Activated T-cell treated with anti-CD3 and anti-CD28 coated beads, Interleukin-2, amount 50 U/mL, for 1 hour (primary cell): ENCODE measurements at places on chromosomes 13 and 19.

DNA sequence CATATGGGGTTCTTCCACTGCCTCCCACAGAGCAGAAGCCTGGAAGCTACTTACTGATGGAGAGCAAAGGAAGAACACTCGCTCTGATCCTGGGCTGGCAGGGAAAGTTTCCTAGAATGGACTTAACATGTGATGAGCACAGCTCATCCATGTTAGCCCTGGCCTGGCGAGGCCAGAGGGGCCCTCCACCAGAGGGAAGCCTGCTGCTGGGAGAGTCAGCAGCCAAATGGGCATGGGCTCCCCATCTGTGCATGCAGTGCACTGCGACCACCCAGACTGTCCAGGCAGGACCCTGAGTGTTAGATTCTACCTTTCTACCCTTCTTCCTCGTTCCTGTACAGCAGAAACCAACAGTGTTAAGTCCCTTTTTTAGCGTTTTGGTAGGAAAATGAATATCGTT is 8.9 kb downstream of the HNRNPUL1 start:
- DNase-seq: no peak

GRCh38 chr13:58025821-58026220 is 394.3 kb downstream of the PCDH17 start:
- DNase-seq: no peak

GRCh38 chr13:95568131-95568530 is 15.6 kb downstream of the CLDN10 start:
- DNase-seq: no peak

DNA sequence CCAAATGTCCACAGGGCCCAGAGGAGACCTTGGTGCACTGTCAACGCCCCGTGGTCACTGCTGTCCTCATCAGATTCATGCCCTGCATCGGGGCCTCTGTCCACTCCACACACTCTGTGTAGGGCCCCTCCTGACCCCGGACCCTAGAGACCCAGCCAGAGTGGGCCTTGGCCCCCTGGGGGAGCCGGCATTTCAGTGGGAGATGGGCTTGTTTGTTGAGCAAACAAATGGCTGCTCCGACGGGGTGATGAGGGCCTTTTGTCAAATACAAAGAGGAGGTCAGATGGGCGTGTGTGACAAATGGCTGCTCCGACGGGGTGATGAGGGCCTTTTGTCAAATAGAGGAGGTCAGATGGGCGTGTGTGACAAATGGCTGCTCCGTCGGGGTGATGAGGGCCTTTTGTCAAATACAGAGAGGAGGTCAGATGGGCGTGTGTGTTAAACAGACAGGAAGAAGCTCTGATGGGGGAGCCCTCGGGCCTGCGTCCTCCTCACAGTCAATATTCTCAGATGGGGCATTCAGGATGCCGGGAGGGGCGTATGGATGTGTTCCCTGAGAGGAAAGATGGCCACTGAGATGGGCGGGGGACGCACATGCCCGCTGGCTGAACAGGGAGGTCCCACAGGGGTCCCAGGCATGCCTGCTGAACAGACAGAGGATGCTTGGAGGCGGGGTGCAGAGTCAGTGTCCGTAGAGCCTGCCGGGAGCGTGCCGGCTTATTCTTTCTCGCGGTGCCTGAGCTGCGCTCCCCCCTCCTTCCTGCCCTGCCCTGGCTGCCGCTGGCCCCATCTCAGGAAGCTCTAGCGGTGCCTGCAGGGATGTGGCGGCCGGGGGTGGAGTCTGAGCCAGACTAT is 36.3 kb downstream of the SMIM24 start:
- no peak for DNase-seq

GRCh38 chr13:80527400-80527799 is 186.5 kb upstream of the SPRY2 start:
- no peak for DNase-seq

- DNase-seq: no peak
Measured at GRCh38 chr19:788686-788982, 8.6 kb upstream of the PTBP1 start.

GRCh38 chr13:73141292-73141771 is 82.5 kb downstream of the KLF5 start:
- no peak for DNase-seq

GRCh38 chr19:46297700-46298478 is 1.0 kb downstream of the HIF3A start:
- DNase-seq: no peak

GRCh38 chr13:92224825-92225224 is 826.4 kb downstream of the GPC5 start:
- no peak for DNase-seq

DNA sequence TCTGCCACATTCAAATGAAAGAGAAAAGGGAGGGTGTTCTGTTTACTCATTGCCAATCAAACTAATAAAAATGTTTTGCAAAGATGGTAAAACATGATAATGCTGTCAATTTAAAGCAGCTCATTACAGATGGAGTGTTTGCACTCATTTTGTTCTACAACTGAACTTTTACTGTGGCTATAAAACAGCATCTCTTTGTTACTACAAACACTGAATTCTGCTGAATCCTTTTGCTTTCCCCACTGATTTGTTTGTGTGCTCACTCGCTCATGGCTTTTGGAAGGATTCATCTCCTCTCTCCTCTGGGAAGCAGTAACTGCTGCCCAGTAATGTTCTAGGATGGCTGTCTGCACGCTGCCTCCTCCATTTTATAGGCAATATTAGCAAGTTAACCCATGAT is 434.5 kb downstream of the PCDH9 start:
- DNase-seq: no peak

GRCh38 chr19:16620584-16620983 is 7.4 kb downstream of the MED26 start:
- no peak for DNase-seq

- no peak for DNase-seq
Measured at GRCh38 chr13:22090106-22090505, 419.2 kb downstream of the FGF9 start.

DNA sequence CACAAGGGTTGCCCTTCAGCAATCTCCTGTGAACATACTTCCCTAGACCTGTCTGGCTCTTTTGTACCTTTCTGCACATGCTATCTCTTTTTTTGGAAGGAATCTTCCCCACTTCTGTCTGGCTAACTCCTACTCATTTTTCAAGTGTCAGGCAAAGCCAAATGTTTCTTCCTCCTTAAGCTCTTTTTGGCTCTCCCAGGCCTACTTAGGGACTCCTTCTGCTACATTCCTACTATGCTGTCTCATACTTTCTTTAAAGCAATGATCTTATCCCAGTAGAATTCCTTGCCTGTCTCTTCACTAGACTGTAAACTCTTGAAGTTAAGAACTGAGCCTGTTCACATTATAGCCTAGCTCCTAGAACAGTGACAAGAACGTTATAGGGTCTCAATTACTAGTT is 114.9 kb upstream of the WASF3 start:
- DNase-seq: no peak

DNA sequence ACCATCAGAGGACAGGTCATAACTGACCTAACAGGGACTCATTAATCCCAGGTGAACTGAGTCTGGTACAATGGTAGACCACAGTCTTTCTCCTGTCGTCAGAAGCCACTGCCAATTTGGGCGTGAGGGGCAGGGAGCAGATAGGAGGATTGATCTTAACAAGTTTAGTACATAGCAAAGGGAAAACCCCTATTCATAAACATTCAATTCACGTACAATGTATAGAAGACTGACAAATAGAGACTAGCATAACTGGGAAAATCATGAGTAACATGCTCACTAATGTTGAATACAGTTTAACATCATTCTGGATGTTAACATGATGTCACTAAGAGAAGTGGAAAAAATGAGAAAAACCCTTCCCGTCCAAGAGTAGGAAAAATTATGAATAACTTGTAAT is 54.1 kb downstream of the SLC7A1 start:
- DNase-seq: no peak

- no peak for DNase-seq
Measured at GRCh38 chr13:41930154-41930553, 30.8 kb downstream of the VWA8 start.

GRCh38 chr19:31350033-31350692 is 927 bp upstream of the TSHZ3 start:
- no peak for DNase-seq

GRCh38 chr19:2534423-2535013 is 58.6 kb downstream of the GADD45B start:
- DNase-seq: no peak

DNA sequence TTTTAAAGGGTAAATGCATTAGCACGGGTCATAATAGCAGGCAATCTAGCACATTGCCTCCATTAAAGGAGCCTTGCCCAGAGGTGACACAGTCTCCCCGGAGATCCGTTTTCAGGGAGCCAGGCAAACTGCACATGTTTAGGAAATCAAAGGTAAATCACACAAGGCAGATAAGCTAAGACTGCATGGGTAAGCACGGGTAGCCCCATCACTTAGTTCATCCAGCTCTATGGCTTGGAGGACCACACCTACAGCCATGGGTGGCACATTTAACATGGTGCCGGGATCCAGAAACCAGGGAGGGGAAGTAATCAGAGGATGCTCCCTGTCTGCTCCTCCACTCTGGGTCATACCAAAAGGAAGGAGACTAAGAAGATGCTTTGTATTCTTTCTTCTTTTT is 16.8 kb downstream of the LGALS16 start:
- DNase-seq: no peak

GRCh38 chr13:57918913-57919312 is 287.4 kb downstream of the PCDH17 start:
- no peak for DNase-seq

- DNase-seq: no peak
Measured at GRCh38 chr19:3115916-3116602, 19.8 kb upstream of the GNA15 start.
